ENCODE measurements at places on chromosomes 2 and 18. TPM values are rescaled to one million over a fixed set of nuclear protein-coding genes. Genes with fewer than 3 reads are reported as not detected.

Gene NCKAP5
- under 0.01 TPM for total RNA-seq

DNA sequence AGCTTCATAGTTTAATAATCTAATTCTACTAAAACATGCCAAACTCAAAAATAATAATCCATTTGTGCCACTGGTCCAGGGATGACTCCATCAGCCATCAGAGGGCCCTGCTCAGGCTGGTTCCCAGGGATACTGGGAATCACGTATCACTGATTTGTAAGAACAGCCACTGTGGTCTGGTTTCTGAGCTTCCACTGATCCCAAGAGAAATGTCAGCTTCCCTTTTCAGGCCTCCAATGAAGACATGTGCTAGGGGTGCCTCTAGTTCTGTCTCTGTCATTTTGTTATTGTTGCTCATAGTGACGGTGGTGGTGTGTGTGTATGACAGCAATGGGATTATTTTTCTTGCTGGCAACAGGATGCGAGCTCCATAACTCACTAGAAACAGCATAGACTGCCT is 83.2 kb downstream of the CELF4 start:
- no peak for DNase-seq

GRCh38 chr2:199940373-199940772 is 14.9 kb downstream of the TYW5 start:
- DNase-seq: peak; percentile 28

- no peak for DNase-seq
Measured at GRCh38 chr2:65092791-65093190, 36.6 kb downstream of the CEP68 start.

DNA sequence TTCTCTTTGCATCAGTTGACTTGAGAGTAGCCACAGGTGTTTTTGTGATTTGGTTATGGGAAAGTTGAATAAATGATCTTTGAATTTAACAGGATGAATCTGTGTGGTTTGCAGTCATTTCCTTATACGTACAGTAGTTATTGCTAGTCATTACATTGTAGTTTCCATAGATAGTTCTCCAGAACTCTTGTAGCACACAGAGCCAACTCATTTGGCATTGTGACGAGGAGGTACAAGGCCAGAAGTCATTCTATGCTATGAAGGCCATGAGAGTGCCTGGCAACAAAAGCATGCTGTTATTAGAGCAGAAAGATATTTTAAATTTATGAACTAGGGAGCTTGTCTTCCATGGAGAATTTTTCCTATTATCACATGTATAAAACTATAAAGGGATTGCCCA is 973.0 kb upstream of the CHAC2 start:
- DNase-seq: no peak

All from lung microvascular endothelial cell (primary cell).